Neural progenitor cell (in vitro differentiated cells): ENCODE measurements at places on chromosomes 3 and 15.

DNA sequence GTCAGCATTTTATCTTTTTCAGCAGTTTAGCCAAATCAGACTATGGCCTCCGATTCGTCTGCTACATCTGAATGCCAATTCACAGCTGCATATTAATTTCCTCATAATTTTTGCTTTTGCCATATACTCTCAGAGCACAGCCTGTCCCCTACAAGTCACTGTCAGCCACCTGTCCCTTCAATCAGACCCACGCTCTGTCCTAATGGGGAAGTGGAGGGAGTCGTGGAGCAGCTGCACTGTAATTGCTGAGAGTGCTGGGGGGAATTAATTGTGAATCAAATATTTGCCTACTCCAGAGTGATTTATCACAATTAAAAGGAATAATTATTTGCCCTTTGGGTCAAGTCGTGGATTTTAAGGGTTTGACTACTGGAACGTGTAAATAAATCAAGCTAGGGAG is 75.5 kb downstream of the EBLN2 start:
- DNase-seq: no peak

GRCh38 chr3:41223078-41223477 is 23.8 kb downstream of the CTNNB1 start:
- no peak for DNase-seq

- DNase-seq: peak; percentile 93
These were observed 64.8 kb downstream of the BOC start for GRCh38 chr3:113275929-113276750.

GRCh38 chr3:150765949-150766720 is 3.2 kb upstream of the SIAH2 start:
- DNase-seq: peak; percentile 54

- peak; percentile 89 for DNase-seq
These were observed 93.9 kb upstream of the RASGRF1 start for GRCh38 chr15:79184465-79184892.

DNA sequence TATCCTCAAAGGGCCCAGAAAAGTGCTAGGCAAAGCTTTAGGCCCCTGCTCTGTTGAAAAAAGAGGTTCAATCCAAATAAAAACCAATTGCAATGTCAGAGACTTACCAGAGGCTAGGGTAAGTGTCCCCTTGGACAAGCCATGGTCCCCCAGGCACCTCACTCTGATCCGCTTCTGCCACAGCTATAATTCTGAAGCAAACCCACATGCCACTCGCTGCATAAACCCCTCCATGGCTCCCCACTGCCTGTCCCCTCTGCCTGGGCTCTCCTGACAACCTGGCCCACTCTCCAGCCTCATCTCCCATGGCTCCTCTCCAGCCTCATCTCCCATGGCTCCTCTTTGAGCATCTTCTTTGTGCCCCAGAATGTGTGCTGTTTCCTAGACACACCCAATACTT is 169.6 kb upstream of the TLE3 start:
- no peak for DNase-seq

DNA sequence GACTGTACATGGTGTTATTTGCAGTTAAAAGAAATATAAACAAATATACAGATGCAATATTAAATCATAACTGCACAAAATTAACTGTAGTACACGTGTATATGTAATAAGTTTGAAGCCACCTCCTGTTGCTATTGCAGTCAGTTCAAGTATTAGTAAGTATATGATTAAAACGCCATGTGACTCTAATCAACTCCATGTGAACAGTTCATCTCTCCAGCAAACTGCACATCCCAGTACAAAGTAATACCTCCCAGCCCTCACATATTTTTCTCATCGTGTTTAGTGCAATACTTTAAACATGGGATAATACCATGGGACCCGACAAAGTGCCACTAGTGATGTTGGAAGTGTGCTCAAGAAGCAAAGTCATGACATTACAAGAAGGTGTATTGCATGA is 34.6 kb downstream of the PDCD10 start:
- no peak for DNase-seq

DNA sequence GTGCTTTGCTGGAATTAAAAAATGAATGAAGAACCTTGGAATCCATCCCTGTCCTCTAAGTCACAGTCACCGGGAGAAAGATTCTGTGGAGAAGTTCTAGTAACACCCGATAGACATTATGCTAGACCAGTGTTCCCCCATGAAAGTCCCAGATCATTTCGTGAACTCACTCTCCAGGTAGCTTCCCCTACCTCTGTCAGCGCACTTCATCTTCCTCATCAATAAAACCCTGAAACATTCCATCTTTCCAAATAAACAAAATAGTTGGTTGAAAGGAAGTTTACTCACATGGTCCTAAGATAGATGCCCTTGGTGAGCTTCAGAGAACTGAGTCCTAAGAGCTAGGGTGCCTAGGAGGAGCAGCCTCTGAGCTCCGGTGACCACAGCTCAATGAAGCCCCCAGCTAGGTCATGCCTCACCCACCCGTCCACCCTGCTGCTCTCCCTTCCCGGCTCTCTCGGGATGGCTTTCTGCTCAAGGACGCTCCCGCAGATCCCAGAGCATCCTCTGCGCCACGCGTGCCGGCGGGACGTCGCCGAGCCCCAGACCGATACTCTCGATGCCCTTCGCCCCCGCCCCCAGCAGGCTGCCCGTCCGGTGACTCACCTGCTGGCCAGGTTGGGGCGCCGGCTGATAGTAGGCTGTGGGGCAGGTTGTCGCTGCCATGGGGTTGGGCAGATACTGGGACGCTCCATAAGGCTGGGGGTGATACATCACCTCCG is 776 bp downstream of the VGLL3 start:
- DNase-seq: no peak

DNA sequence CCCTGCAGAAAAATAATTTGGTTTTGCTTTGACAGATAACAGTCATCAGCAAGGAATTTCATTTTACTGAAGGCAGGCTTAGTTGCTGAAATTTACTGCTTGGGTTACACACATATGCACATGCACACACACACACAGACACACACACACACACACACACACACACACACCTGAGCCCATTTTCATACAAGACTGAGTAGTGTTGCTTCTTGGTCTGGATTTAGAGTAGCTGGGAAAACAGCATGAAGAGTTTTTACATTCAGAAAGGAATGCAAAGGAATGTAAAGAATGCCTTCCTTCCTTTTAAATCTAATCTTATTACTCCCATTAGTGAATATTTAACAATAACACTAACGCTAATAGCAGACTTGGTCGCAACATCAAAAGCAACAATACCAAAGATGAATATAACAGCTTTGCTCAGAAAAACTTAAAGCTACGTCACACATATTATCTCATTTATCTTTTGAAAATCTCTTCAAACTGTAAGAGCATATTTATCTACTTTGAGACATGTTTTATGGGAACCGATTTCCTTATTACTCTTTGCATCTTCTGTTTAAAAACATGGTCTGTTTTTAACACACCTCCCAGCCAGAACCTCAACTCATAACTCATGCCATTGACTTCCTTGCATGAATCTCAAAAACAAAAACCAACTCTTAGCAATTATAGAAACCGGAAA is 32.5 kb downstream of the RFTN1 start:
- peak; percentile 26 for DNase-seq
